ENCODE measurements at places on chromosomes 7 and 10. TPM values are rescaled to one million over a fixed set of nuclear protein-coding genes. Genes with fewer than 3 reads are reported as not detected.

GRCh38 chr7:142957723-142958122, 4.4 kb downstream of the KEL start:
- no peak for DNase-seq

DNA sequence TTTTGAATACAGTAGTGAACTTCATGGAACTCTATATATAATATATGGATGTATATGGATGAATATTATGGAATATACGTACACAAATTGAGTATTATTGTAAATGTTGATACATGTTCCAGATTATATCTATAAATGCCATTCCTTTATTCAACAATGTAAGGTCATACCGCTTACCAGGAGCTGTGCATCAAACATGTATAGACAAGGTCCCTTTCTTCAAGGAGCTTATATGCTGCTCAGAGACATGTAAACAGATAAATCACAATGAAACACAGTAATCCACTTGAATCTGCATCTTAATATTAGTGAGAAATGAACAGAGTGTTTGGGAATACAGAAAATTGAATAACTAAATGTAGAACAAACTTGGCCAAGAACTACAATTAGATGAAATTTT, 898 bp upstream of the SEM1 start:
- DNase-seq: no peak

DNA sequence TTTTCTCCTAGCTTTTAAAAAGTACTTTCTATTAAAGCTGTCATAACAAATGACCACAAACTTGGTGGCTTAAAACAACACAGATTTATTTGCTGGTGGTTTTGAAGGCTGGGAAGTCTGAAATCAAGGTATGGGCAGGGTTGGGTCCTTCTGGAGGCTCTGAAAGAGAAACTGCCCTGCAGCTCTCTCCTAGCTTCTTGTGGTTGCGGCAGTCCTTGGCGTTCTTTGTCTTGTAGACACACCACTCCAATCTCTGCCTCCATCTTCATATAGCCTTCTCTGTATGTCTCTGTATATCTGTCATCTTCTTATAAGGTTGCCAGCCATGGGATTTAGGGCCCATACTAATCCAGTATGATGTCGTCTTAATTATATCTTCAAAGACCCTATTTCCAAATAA, 79.4 kb upstream of the PRR15 start:
- no peak for DNase-seq

- DNase-seq: no peak
Measured at GRCh38 chr10:29948881-29949355, 110.5 kb downstream of the JCAD start.

Gene CALML5
- polyA plus RNA-seq: not detected

GRCh38 chr7:68070992-68071391, 1074.4 kb downstream of the TYW1 start:
- DNase-seq: no peak

Gene HOXA5
- not detected for polyA plus RNA-seq

Gene SLF2
- 6.3 TPM for polyA plus RNA-seq

Gene SP8
- not detected for polyA plus RNA-seq

DNA sequence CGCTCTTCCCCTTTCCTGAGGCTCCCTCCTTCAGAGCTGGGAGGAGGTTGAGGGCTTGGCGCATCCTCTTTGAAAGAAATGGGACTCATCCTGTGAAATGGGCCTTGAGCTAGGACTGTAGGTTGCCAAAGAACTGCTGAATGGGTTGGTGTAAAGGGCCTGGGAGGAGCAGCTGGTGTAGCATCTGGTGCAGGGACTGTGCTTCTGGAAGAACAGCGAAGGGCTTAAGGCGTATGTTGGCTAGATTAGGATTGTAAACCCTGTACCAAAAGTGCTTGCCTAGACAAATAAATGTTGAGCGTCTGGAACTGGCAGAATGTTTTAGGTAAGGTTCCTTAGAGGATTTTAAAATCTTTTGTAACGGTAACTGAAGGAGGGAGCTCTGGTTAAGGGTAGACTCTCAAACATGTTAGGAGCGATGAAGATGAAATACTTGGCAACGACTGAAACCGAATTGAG, 563 bp downstream of the STAM start:
- DNase-seq: peak; percentile 52

DNA sequence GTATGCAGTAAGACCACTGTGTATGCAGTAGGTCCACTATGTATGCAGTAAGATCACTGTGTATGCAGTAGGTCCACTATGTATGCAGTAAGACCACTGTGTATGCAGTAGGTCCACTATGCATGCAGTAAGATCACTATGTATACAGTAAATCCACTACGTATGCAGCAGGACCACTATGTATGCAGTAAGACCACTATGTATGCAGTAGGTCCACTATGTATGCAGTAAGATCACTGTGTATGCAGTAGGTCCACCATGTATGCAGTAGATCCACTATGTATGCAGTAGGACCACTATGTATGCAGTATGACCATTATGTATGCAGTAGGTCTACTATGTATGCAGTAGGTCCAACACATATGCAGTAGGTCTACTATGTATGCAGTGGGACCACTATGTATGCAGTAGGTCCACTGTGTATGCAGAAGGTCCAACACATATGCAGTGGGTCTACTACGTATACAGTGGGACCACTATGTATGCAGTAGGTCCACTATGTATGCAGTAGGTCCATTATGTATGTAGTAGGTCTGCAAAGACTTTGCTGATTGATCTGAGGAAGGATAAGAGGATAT, 313.6 kb downstream of the ADARB2 start:
- no peak for DNase-seq
